ENCODE measurements at places on chromosomes 7 and 10.

- no peak for DNase-seq
Observed at GRCh38 chr7:16479591-16479990, 14.1 kb upstream of the SOSTDC1 start.

- peak; percentile 58 for DNase-seq
Observed at GRCh38 chr7:45026984-45027773, 27.2 kb downstream of the CCM2 start.

DNA sequence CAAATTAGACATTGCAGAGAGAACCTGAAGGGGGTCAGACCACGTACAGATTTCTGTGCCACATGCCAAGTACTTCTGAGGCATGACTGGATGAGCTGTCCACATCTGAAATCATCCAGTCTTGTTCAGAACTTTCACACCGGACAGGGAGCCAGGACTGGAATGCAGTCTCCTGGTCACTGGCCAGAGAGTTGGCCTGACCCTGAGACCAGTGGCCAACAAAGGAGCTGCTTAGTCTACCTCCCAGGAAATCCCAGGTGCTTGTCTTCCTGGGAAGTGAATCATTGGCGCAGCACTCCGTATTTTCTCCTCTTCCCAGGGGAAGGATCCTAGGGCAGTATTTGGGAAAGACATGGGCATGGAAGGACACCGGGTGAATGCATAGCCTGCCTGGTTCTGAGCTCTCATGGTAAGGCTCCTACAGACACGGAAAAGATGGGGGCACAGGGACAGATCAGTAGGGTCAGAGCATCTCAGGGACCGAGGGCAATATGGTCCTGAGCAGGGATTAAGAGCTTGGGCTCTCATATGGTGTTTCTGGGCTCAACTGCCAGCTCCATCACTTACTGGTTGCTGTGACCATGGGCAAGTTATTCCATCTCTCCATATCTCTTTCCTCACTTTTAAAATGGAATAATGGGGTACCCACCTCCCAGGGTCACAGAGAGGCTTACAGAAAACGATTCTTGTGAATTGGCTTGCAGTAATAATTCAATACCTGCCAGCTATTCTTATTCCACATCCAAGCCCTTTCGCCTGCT lies 1.3 kb upstream of the SCD start:
- no peak for DNase-seq

- DNase-seq, result no peak
Observed at GRCh38 chr7:165661-166337, 26.6 kb upstream of the FAM20C start.

DNA sequence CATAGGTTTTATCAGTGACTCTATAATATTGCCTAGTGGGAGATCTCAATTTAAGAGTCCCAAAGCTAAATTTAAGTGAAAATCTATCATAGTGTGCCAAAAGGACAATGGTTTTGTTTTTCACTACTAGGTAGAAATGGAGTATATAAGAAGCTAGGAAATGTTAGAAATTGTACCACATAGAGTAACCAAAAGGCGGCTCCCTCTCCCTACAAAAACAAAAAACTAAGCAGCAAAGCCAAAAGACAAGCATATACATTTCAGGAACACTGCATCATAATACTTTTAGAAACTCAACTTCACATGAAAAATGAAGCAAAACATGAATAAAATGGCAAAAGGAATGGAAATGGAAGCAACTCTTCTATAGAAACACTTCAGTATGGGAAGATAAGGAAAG lies 271.6 kb downstream of the CACNA2D1 start:
- no peak for DNase-seq

- DNase-seq, result no peak
Observed at GRCh38 chr10:72243822-72244437, 27.9 kb upstream of the ASCC1 start.

Measured in GM06990 (cell line).